ENCODE measurements at places on chromosomes 5 and 9.

- DNase-seq = no peak
Observed at GRCh38 chr9:87469793-87470465, 27.7 kb upstream of the DAPK1 start.

GRCh38 chr5:160507221-160507721 lies 85.6 kb downstream of the PTTG1 start:
- DNase-seq = no peak

DNA sequence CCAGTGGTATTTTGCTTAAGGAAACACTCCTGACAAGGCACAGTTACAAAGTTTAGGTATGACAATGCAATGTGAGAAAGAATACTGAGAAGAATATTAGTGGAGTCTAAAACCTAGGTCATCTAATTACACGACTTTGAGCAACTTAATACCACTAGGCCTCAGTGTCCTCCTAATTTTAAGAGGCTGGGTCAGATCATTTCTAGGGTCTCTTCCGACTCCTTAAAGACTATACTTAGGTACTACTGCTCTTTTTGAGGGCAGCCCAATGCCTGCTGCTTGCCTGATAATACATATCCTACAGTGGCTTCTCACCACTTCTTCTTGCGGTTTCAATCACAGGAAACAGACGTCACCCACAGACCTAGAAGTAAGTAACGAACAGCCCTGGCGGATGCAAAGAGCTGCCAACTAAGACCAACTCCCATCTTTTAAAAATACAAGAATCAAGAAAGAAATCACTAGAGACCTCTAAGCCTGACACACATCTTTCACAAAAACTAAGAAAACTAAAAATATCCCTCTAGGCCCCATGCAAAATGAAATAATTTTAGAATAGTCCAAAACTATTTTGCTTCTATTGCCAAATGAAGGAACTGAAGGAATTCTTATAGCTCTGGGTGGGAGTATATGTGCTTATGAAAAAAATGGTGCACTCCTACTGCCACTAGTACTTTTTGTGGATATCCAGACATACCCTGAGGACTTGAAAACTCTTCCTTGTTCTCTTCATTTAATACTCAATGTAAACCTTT lies 13.1 kb downstream of the DIAPH1 start:
- DNase-seq = peak; percentile 85

DNA sequence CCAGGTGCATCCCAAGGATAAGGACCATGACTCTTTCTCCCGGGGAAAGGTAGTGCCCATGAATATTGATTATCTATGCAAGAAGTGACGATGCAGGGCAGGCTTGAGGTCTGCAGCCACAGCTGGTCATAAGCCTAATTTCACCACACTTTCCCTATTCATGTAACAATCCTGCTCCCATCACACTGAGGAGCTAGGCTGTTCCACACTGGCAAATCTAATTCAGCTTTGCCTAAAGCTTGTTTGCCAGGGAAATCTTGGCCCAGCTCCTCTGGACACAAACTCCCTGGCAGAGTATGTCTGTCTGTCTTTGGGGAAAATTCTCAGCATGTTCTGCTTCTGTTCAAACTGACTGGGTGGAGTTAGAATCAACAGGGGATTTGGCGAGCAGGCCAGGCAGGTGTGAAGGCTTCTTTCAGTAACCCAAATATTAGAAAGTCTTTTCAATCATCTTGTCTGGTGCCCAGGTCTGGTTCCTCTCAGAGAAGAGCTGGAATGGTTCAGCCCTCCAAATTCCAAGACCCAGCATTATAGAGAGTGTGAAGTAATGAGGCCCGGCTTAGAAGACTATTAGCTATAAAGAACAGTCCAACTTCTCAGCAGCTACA lies 88.5 kb upstream of the SPDL1 start:
- DNase-seq = no peak

DNA sequence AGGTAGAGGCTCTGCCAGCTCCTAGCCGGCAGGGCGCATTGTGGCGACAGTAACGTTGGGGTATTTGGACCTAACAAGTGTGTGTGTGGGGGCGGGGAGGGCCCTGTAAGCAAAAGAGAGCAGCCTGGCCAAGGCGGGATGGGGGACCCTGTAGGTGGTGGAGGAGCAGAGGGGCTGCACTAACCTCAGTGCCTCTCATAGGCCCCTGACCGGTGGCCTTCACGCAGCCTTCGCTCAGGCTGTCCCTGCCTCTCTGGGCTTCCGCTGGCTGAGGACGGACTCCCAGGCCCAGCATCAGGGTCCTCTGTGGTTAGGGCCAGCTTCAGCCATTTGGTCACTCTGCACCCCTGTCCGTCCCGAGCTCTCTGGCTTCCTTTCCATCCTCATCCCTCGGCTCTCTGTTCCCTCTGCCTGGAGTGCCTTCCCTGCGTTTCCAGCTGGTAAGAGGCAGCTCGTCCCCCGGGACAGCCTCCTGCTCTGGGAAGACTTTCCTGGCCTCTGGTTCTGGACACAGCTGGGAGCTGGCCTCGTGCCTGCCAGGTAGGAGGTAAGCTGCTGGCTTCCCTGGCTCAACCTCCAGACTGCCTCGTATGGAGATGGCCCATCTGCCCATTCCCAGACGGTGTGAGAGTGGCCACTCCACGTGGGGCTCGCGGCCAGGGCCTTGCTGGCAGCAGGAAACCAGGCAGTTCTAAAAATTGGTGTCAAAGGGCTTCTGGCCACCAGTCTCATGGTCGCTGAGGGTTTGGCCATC lies 39.3 kb upstream of the PHYKPL start:
- no peak for DNase-seq
